ENCODE measurements at places on chromosomes 16 and 17.

GRCh38 chr17:4657678-4658077 is 16.2 kb upstream of the ALOX15 start:
- DNase-seq, result no peak

- no peak for DNase-seq
Measured at GRCh38 chr17:78899361-78900260, 3.4 kb downstream of the CEP295NL start.

- DNase-seq, result no peak
Measured at GRCh38 chr17:81583589-81584342, 31.6 kb upstream of the FAAP100 start.

DNA sequence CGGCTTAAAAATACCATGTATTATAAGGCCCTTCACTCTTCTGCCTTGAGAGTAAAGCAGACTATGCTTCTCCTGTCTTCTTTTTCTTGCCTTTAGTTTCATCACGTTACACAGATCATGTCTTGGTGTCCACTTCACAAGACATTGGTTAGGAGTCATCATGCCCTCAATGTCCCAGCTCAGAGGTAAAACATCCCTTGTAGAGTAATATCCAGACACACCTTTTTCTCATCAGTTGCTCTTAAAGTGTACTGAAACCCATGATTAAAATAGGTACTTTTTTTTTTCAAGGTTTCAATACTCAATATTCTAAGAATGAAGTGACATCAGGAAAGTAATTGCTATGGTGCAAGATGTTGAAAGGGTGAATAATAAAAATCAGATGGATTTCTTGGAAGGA is 267.8 kb downstream of the PMP22 start:
- no peak for DNase-seq

DNA sequence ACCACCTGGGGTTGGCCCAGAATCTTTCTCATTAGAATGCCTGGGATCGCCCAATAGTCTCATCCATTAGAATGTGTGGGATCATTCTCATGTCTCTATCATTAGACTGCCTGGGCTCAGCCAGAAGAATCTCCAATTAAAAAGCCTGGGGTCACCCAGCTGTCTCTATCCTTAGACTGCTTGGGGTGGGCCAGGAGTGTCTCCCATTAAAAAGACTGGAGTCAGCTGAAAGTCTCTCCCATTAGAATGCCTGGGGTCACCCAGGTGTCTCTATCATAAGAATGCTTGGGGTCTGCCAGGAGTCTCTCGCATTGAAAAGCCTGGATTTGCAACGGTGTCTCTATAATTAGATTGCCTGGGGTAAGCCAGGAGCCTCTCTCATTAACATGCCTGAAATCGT is 2225.7 kb downstream of the TP53TG3F start:
- DNase-seq, result no peak

- DNase-seq, result no peak
Measured at GRCh38 chr16:68987734-68988457, 117.6 kb upstream of the HAS3 start.

GRCh38 chr17:81867170-81867990 is 3.8 kb downstream of the ARHGDIA start:
- no peak for DNase-seq
